GF-D8 (cell line): ENCODE measurements at places on chromosomes 7 and 10.
A peak's percentile ranks its signal among the peaks of the same experiment; 100 is the strongest.

DNA sequence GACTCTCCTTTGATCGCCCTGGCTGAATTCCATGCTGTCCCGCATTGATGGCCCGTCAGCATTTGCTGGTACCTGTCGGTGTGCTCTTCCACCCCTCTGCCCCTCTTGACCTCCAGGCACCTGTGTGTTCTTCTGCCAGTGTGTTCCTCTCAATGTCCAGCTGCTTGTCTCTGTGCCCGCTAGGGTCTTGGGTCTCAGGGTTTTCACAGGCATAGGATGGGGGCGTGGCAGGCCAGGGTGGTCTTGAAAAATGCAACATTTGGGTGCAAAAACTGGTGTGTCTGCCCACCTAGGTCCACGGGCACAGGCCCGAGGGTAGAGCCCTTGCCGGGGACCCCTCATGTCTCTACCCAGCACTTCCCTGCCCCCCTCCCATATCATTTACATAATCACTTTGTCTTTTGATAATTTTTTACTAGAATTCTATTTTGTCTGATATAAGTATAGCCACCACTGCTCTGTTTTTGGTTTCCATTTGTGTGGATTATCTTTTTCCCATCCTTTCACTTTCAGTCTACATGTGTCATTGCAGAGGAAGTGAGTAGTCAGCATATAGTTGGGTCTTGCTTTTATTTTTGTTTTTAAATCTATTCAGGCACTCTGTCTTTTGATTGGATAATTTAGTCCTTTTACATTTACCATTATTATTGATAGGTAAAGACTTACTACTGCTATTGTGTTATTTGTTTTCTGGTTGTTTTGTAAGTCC, 46.6 kb upstream of the ADRA2A start:
- DNase-seq, result no peak

- DNase-seq, result peak; percentile 25
Observed at GRCh38 chr7:87148332-87148955, 3.8 kb upstream of the DMTF1 start.

- DNase-seq, result no peak
Observed at GRCh38 chr10:79477456-79477855, 32.0 kb upstream of the ZCCHC24 start.

- no peak for DNase-seq
Observed at GRCh38 chr10:17643339-17643754, 604 bp upstream of the STAM start.

DNA sequence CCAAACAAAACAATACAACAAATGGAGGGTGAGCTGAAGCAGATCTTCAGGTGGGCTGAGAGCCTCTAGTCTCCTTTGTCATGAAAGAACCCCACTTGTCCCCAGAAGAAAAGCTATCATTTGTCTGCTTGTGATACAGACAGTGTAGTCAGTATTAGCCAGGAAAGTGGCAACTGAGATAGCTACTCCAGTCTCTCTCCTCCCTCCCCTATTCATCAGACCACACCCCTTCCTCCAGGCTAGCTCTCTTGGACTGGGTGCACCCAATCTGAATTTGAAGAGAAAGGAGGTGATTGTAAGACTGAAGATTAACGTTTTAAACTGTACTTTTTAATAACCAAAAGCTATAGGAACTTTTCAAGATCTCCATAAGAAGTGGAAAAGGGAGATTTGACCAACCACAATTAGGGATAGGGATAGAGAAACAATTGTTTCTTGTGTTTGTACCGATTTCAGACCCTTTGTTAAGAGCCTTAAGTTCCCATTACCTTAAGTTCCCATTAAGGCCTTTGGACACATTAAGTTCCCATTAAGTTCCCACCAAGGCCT, 14.1 kb downstream of the BMPR1A start:
- no peak for DNase-seq

DNA sequence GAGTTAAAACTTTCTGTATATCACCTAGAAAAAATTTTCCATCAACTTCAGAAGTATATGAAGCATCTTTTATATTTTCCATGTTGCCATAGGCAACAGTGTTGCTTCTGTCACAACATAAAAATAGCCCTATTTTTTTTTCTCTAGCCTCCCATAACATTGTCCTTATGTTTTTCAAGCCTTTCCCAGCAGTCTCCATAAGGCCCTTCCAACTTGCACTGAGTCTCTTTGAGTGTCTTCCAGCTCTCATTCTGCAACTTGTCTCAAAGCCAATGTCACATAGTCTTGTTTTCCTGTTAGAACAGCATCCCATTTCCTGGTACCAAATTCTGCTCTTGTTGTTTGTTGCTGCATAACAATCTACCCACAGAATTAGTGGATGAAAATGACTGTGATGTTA, 1055.5 kb upstream of the GHITM start:
- DNase-seq, result no peak

DNA sequence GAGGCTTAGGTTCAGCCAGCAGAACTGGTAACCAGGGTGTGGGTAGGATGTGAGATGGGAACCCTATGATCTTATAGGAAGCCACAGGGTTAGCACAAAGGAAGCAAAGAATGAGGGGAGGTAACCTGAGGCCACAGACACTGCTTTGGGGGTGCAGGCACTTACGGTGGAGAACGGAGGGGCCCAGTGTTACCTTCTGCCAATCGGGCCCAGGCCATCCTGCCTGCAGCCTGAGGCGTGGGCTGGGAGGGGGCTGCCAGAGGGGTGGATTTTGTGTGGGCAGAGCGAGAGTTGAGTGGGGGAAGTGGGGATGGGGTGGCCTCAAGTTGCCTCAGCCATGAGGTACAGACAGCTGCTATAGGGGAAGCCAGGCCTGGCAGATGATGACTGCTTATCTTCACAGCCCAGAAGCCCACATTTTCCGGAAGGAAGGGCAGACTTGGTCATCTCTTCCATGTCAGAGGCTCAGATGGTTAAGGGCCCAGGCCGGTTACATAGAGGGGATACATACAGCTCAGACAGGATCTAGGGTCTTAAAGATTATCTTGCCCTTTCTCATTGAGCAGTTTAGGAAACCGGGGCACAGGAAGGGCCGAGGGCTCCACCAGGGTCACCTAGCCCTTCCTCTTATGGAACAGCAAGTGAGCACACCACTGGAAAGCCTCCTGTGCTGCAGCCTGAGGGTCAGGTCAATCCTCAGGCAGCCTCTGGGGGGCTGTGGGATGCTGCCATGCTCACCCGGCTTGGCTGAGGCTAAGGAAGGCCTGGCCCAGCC, 24.4 kb upstream of the VSIR start:
- DNase-seq, result peak; percentile 97
